ENCODE measurements at places on chromosomes 6 and 20.
A peak's percentile ranks its signal among the peaks of the same experiment; 100 is the strongest.

- DNase-seq, result peak; percentile 59
Observed at GRCh38 chr20:45100563-45101245, at the start of gene KCNS1. KCNS1 (minus strand) TSS chr20:45101127; CDS start chr20:45099236, 1,891 bp downstream.

- no peak for DNase-seq
Observed at GRCh38 chr6:24919056-24919892, 16.5 kb downstream of the RIPOR2 start.

DNA sequence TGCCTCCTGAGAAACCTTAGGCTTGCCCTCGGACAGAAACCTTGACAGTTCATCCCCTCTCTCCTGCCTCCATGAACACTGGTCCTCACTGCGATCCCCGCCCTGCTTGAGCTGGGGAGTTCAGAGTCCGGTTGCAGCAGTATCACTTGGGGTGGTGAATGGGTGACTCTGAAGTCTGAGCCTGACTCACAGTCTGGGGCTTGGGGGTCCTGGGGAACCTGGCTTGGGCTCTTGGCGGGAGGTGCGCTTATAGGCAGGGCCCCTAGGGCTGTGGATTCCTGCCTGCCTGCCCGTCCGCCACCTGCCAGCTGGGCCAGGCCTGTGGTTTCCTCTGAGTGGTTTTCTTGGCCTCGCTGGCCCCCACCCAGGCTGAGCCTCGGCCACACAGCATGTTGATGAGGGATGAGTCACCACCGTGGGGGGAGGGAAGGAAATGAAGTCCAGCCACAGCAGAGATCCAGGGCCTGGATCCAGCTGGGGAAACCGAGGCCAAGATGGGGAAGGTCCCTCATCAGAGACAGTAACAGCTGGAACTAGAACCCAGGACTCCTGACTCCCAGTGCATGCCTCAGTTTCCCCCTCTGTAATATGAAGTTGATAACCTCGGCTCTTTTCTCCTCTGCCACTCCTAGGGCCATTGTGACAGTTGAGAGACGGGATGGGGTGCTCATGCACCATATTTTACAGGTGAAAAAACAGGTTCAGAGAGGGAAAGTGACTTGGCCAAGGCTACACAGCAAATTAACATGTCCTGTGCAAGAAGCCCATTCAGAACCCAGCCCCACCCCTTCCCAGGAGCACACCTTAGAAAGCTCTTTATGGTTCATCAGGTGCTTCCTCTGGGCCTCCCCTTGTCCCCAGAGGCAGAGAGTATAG lies 9.2 kb downstream of the FOXS1 start:
- DNase-seq, result peak; percentile 89

GRCh38 chr6:28402197-28402596 lies 2.6 kb upstream of the ZSCAN12 start:
- no peak for DNase-seq

DNA sequence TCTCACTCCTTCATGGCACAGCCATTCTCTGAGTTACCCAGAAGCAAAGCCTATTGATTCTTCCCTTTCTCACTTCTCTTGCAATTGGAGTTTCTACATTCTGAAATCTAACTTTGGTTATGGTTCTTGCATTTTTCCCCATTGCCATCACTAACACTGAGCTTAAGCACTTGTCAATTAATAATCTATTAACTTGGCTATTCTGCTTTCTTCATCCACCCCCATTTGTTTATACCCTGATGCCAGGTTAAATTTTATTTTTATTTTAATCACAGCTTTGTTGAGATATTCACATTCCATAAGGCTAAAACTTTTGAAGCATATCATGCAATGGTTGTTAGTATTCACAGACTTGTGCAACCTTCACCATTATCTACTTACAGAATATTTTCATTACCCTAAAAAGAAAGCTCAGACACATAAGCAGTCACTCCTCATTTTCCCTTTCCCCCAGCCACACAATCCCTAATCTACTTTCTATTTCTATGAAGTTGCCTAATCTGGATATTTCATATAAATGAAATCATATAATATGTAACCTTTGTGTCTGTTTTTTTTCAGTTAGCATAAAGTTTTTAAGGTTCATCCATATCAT lies 222.3 kb downstream of the UBE3D start:
- DNase-seq, result no peak

All from KBM-7 (cell line).